Left ventricle myocardium superior (tissue), 1 donor: ENCODE measurements at places on chromosomes 2 and 18.

DNA sequence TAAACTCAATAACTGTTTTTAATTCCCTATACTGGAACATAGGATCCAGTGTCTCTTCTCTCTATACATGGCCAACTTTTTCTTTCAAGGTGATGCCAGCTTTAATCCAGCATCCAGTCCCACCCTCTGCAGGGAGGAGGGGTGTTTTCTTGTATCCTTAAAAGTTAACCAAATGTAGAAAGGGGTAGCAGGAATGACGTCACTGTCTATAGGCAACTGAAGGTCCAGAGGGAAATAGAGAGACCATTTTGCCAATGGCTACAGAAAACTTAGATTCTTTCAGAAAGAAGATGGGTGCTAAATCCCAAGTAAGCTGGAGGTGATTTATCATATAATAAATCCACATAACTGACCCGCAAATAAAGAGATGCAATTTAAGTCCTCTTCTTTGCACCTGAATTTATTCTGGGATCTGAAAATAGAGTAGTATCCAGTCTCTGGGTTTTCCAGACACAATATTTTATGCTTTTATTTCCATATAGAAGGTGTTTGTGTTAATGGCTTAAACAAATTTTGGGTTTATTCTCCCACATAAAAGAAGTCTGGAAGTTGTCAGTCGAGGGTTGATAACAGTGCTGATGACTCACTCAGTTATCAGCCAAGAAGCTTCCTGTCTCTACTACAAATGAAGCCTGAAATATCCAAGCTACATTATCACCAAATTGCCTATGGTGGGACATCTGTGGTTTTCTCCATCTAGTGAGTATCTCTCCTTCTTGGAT is 5.7 kb upstream of the DNER start:
- DNase-seq = no peak

DNA sequence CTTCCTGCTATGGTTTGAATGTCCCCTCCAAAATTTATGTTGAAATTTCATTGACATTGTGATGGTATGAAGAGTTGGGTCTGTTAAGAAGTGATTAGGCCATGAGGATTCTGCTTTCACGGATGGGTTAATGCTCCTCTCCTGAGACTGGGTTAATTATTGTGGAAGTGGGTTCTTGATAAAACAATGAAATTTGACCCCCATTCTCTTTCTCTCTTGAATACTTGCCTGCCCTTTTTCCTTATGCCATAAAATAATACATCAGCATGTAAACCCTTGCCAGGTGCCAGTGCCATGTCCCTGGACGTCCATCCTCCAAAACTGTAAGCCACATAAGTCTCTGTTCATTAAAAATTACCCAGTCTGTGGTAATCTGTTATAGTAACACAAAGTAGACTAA is 352.8 kb downstream of the LRRTM4 start:
- DNase-seq = no peak

- no peak for DNase-seq
Measured at GRCh38 chr18:59428018-59428417, 69.0 kb upstream of the LMAN1 start.

- no peak for DNase-seq
Measured at GRCh38 chr2:176268976-176269318, 295 bp upstream of the MTX2 start.

DNA sequence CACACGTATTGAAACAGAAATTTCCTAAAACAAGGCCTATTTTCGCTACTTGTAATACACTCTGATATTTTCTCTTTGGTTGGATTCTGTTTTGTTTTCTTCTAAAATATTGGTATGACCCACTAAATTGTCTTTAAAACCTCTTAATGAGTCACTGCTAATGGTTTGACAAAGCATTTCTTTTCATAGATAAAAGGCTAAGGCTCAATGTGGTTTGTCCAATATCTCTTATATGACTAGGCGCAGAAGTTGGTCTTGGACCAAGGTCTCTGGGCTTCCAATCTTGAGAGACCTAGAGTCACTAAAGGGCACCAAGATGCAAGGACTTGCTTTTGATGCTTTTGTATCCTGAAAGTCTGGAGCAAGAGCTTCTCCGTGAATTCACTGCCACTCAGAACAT is 498.2 kb upstream of the TCF4 start:
- DNase-seq = no peak

GRCh38 chr2:105754011-105754410 is 9.3 kb downstream of the NCK2 start:
- DNase-seq = no peak

DNA sequence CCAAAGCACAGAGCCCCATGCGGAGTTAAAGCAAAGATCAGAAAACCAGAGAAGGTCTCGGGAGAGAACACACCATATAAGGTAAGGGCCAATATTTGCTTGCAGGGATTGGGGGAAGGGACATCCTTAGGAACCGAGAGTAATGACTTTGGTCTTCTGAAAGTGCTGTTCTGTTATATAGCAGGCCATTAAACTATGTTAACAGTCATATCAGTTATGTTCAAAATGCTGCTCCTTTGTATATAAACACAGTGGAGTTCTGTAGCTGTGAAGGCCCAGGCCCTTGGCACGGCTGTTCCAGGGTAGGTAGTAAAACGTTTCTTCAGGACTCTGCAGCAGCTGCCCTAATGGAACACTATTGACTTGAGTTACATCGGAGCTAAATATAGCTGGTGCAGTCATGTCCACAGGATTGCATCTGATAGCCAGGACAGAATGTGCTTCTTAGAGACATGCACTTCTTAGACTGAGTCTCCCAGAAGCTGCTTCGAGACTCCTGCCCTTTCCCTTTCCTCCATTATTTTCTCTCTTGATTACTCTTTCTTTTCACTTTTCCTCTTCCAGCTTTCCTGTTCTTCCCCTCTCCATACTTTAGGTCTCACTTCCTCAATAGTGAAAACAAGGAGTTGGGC is 122.4 kb downstream of the SETBP1 start:
- DNase-seq = no peak

- DNase-seq = no peak
Measured at GRCh38 chr2:101609433-101609832, 88.1 kb upstream of the MAP4K4 start.

DNA sequence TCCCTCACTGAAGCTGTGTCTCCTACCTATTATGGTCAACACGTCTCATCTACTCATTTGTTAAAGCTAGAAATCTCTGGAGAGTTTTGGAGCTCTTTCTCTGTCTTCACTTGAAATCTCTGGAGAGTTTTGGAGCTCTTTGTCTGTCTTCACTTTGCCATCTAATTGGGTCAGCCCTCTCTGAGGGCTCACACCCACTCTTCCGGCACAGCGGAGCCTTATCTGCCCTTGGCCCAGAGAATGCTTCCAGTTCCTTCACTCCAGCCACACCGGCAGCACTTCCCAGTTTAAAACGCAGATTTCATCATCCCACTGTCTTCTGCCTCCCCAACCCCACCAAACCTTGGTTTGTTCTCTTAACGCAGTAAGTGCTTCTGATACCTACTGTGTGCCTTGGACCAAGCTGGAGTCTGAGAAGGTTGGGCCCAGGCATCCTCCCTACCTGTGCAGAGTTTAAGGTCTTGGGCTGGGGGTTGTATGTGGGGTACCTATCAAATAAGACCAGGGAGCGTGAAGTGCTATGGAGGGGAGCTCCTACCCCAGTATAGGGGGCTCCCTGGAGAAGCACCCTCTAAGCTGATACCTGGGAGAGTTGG is 5.0 kb downstream of the HPCAL1 start:
- DNase-seq = no peak

GRCh38 chr18:74454279-74454751 is 2.8 kb downstream of the DIPK1C start:
- no peak for DNase-seq
